ENCODE measurements at places on chromosomes 2 and 18.

GRCh38 chr2:75018162-75018561, 59.7 kb downstream of the POLE4 start:
- no peak for ATAC-seq

DNA sequence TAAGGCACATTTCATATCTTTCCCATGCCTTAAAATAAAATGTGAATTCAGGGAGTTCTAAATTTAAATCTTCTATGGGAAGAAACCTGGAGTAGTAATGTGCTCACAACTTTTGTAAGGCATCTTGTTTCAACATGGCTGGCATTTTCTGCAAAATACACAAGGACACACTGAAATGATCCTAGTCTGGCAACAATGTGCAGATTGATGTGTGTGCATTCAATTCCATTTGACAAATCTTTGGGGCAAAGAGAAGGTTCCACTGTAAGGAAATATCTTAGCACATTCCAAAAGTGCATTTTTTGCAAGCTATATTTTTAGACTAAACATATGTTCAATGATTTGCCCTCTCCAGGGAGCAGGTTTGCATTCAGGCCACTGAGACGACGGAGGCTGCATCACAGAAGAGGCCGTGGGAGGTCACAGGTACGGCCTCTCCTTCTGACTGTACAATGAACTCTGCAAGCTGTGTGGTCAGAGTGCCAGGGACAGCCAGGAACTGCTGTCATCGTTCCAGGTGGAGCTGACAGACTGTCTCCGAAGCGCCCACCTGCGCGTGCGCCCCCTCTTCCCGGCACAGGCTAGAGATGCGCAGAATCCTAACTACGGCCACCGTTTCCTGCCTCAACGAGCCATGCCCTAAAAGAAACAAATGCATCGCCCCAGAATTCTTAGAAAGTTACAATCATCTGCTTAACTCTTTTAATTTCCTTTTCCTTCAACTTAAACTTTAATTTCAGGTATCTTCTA, 149.2 kb upstream of the POU3F3 start:
- ATAC-seq = no peak

DNA sequence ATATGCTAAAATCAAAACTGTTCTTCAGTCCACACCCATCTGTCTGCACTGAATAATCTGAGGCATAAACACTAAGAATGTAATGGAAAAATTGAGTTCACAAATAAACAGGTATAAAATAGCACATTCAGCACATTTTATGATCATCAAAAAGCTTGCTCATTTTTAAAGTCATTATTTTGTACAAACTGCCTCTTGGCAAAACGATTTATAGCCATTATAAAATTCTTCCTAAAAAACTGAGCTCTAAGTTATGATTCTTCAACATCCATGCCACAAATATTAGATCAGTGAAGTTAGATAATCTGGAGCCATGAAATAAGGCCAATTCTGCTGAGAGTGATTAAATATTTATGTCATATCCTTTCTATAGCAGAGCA, 233.5 kb downstream of the DYM start:
- no peak for ATAC-seq

DNA sequence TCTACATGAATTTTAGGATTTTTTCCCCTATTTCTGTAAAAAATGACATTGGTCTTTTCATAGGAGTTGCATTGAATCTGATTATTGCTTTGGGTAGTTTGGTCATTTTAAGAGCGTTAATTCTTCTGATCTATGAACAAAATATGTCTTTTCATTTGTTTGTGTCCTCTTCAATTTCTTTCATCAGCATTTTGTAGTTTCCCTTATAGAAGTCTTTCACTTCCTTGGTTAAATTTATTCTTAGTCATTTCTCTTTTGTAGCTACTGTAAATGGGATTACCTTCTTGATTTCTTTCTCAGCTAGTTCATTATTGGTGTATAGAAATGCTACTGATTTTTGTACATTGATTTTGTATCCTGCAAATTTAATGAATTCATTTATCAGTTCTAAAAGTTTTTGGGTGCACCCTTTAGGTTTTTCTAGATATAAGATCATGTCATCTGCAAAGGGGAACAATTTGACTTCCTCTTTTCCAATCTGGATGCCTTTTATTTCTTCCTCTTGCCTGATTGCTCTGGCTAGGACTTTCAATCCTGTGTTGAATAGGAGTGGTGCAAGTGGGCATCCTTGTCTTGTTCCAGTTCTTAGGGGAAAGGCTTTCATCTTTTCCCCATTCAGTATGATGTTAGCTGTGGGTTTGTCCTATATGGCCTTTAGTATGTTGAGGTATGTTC, 36.6 kb upstream of the AAK1 start:
- ATAC-seq = no peak

GRCh38 chr2:219177552-219178376, at the start of gene RETREG2:
Gene RETREG2 (plus strand): TSS chr2:219178275. CDS start chr2:219178353, 78 bp downstream.
- ATAC-seq = peak; percentile 76

- peak; percentile 37 for ATAC-seq
These were observed 20.9 kb upstream of the RAB11FIP5 start for GRCh38 chr2:73133566-73134197.

- no peak for ATAC-seq
These were observed 66.1 kb upstream of the ATP8B1 start for GRCh38 chr18:57869221-57869620.

- ATAC-seq = no peak
These were observed 58.0 kb upstream of the CAPN13 start for GRCh38 chr2:30865243-30865642.

DNA sequence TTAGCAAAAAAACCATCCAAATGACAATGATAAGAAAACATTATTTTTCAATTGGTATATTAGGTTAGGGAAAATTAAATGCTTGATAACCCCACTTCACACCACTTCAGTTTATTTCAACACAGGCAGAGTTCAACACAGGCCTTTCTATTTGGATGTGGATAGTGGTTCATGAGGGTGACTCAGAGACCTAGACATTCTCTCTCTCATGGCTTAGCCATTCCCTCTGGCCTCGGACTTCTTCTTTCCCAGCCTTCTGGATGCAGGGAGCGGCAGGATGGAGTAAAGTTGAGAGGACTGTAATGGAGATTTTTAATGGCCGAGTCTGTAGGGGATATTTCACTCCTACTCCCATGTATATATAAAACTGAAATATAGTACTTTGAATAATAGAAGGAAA, 109.7 kb downstream of the CTNNA2 start:
- no peak for ATAC-seq

GRCh38 chr18:29157057-29157780, 980.3 kb upstream of the CDH2 start:
- peak; percentile 36 for ATAC-seq

GRCh38 chr2:235055891-235056516, 104.2 kb downstream of the SH3BP4 start:
- ATAC-seq = no peak

DNA sequence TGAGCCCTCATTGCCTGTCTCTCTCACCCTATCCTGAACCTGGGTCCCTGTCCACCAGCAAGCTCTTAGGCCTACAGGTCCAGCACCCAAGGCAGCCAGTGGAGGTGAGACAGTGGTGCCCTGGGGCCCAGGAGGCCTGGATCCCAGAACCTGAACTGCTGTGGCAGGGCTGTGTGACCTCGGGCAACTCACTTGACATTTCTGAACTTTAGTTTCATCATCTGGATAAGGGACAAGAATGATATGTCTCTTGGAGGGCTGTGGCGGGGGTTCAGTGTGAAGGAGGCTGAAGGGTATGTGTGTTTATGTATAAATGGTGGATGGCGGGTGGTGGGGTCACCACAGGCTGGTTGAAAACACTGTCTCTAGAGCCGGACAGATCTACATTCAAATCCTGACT, 10.9 kb downstream of the CIB4 start:
- no peak for ATAC-seq

DNA sequence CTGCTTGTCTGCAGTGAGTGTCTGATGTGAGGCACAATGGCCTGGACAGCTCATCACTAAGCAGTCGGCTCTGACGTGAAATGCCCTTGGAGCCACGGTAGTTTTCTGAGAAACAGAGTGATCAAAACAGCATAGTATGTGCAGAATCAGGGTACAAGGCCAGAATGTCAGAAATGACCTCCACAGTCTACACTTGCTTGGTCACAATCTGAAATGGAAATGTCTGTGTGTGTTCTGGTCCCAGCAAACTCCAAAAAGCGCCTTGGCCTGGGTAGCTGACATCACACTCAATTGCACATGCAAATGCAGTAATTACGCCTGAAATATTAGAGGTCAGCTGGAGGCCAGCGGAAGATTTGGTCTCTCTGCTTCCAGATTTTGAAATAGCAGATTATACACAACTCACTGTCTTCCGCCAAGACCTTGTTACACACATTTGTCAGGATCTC, 95.4 kb downstream of the CTAGE1 start:
- no peak for ATAC-seq

All from SK-N-SH treated with all-trans-retinoic acid at 6 μM for 48 hours (cell line).